ENCODE measurements at places on chromosomes 12 and 14.

DNA sequence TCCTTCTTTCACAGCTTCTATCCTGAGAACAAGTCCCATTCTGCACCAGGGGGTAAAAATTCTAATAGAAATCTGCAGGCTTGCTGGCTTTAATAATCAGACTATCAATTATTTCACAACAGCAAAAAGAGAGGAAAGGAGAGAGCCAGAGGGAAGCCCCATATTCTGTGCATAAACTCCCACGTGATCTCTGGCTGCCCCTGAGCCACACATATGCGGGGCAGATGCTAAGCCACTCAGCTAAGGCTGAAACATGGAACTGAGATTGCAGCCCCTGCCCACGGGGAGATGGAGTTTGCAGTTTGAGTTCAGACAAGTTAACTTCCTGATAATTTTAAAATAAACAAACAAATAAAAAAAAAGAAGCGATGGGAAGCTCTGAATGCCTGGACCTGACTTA lies 254.4 kb upstream of the CCDC196 start:
- no peak for DNase-seq

DNA sequence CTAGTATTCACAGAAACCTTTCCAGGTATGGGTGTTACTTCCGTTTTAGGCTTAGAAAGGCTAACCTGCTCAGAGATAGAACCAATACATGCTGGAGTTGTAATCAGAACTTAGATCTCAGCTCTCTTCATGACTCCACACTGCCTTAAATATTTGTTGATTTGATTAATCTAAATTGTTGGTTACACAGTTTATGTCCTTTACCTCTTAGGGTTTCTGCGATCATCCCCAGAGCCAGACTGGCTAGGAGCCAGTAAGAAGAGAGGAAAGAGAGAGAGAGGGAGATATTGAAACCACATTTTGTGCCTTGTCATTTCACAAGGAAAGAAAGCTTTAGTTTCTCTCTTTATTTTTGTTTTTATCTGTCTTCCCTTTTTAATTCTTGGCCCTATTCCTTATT lies 16.8 kb upstream of the MGP start:
- DNase-seq: no peak

- no peak for DNase-seq
Observed at GRCh38 chr14:79842270-79842669, 369.0 kb downstream of the DIO2 start.

DNA sequence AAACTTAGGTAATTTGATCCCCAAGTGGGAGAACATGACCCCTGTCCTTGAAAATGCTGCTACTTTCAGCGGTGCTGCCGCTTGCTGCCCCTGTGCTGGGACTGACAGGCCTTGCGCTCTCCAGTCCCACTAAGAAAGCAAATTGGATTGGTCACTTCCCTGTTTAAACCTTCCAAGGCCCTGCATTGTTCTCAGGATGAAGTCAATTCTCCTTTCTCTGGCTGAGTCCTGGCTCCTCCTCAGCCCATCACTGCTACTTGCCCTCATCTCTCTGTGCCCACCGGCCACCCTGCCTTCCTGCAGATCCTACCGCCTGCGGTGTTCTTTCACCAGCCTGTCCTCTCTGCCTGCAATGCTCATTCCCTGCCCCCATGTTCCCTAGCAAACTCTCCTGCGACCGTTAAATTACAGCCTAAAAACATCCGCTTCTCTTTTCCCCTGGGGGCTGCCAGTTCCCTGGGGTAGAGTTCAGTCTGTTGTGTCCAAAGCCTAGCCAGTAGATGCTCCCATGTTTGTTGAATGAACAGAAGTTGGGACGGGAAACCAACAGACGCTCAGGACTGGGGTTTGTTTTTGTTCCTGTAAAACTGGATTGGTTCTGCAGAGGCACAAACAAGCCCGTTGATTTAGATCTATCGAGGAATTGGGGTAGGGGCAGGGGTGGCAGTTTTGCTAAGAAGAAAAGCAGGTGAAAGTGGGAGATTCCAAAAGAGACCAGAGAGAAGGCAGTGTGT lies 127.3 kb upstream of the HIF1A start:
- DNase-seq: no peak

GRCh38 chr14:92958373-92959188 lies 35.6 kb downstream of the CHGA start:
- no peak for DNase-seq

- no peak for DNase-seq
Observed at GRCh38 chr12:123229051-123229450, 3.9 kb downstream of the MPHOSPH9 start.

- DNase-seq: no peak
Observed at GRCh38 chr12:94326234-94326633, 133.4 kb downstream of the CEP83 start.

DNA sequence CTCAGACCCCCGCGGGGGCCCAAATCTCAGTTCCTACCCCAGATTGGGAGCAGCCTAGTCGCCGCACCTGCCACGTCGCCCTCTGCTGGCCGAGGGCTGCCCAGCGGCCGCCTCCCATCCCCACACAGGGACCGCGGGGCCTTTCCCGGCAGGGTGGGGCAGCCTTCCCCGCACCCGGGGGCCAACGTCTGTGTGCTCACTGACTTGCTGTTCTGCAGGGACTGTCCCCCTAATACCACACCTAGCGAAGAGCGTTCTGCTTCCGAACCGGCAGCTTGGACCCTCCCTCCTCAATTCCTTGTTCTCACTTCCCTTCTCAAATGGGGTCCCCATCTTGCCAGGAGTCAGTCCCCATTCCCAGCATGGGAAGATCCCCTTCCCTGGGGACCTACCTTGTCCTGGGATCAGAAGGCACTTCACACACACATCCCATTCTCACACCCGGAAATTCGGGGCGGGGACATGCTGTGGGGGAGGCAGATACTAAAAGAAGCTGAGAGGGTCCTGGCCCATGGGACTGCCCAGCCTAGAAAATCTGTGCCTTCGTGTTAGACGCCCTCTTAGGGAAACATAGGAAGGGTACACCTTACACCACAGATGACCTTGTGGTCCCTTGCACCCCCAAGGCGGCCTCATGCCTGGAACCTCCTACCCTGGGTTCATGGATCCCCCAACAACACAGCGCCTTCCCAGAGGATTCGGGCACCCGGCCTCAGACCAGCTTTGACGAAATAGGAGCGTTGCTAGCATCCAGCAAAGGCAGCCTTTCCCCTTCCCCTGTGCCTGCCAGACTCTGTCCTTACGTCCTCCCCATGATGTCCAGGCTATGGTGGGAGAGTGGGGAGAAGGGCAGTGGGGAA lies 16.4 kb downstream of the ACVRL1 start:
- DNase-seq: peak; percentile 85

DNA sequence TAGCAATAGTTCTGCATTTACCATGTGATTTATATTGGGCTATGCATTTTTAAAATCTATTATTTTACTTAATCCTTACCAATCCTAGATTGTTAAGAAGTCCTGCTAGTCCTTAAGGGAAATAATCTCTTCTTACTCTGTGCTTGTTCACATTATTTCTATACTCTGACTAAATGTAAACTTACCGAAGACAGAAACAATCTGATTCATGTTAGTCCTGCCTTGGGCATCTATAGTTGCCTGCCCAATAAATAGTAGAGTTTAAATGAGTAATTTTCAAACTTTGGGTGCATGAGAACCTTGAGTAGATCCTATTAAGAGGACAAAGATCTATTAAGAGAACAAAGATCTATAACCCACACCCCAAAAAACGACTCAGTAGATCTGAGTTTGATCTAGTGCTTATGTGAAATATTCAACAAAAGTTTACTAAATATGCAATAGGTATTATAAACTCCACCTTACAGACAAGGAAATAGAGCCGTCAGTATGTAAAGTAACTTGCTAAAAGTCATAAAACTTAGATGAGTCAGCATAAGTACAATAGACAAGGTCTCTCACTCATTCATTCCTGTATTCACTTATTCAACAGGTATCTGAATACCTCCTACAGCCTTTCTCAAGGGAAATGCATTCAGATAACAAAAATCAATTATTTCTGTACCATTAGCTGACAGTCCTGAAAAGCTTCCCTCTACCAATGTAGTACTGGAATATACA lies 127.6 kb downstream of the PAWR start:
- no peak for DNase-seq

DNA sequence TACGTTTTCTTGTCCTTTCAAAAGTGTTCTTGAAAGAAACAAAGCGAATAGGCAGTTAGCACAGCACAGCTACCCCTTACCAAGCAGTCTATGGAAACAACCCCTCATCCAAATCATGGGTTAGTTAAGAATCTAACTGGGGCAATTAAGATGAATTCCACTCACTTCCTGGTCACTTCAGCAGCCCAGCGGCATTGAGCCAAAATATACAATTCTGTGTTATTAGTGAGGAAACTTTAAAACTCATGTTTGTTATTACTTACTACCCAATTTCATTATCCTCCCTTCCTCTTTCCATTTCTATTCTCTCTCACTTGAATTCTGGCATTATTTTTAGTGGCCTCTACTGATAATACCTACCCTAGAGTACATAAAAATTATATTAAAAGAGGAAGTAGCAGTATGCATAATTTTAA lies 121.4 kb downstream of the PPHLN1 start:
- no peak for DNase-seq

GRCh38 chr14:84546236-84546635 lies 983.7 kb upstream of the FLRT2 start:
- DNase-seq: no peak

DNA sequence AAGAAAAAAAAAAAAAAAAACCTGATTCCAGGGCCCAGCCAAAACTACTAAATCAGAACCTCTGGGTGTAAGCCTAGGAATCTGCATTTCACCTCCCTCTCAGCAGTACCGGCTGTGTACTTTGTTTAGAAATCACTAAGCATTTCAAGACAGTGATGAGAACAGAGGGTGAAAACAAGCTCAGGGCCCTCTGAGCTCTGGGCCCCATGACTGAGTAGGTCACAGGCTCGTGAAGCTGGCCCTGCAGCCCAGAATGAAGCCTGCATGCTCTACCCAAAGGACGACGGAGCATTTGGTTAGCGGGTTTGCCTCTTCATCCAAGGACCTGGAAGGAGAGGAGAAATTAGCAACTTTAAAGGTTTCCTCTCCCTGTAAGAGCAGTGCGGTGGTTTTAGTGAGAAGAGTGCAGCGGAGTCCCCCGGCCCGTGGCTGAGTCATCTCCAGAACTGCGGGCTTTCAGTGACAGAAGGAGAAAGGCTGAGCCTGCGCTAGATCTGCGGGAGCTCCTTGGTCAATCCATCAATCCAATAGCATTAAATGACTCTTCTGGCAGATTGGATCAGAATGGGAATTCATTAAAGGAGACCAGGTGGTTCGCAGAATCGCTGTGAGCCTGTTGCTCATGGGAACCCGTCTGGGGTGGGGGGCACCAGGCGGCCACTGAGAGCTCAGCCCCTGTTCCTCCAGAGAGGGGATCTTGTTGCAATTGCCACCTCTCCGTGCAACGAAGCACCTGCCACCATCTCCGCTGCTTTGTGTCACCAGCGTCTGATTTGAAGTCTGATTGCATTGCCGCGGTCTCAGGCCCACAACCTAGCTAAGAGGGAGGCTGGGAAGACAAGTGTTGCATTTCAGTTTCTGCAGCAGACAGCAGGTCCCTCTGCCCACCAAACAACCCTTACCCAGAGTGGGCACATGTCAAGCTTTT lies 7.3 kb downstream of the IL31 start:
- DNase-seq: peak; percentile 80

- DNase-seq: no peak
Observed at GRCh38 chr12:117002051-117002817, 91.5 kb downstream of the FBXW8 start.

DNA sequence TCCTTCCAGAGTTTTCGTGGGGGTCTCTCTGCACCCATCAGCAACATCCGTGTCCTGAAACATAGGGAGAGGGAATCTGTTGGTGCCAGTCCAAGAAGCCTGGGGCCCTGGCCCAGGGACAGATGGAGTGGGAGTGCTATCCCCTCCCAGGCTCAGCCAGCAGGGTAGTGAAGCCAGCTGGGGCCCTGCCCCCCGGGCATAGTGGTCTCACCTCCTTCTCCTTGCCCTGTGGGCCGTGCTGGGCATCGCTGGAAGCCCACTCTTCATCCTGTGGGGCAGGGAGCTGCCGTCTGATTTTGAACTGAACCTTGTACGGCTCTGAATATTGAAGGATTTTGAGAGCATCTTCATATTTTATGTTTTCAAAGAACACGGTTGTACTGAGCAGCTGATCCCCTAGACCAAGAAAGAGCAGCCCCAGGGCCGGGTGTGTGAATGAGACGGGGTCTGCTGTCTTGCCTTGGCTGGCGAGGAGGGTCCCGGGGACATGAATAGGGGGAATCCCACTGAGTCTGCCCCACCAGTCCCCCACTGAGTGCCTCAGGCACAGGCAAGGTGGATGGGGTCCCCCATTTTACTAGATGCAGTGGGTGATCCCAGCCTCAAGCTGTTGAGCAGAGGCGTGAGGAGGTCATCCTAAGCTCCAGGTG lies 23.3 kb downstream of the AHNAK2 start:
- no peak for DNase-seq

DNA sequence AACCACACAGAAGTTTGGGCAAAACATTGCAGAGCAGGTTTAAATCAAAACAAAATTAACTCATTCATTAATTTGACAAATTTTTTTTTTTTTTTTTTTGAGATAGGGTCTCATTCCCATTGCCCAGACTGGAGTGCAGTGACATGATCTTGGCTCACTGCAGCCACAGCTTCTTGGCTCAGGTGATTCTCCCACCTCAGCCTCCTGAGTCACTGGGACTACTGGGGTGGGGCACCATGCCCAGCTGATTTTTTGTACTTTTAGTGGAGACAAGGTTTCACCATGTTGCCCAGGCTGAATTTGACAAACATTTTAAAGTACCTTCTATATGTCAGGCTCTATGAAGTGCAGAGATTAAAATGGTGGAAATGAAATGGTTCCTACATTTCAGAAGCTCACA lies 257.1 kb upstream of the NPAS3 start:
- DNase-seq: no peak

- DNase-seq: no peak
Observed at GRCh38 chr12:109191621-109192250, 75.3 kb downstream of the ACACB start.

GRCh38 chr12:53454707-53455106 lies 2.8 kb downstream of the PCBP2 start:
- DNase-seq: no peak

GRCh38 chr14:81252278-81252677 lies 31.5 kb upstream of the GTF2A1 start:
- no peak for DNase-seq

- DNase-seq: no peak
Observed at GRCh38 chr12:57549203-57549908, 488 bp upstream of the KIF5A start.

DNA sequence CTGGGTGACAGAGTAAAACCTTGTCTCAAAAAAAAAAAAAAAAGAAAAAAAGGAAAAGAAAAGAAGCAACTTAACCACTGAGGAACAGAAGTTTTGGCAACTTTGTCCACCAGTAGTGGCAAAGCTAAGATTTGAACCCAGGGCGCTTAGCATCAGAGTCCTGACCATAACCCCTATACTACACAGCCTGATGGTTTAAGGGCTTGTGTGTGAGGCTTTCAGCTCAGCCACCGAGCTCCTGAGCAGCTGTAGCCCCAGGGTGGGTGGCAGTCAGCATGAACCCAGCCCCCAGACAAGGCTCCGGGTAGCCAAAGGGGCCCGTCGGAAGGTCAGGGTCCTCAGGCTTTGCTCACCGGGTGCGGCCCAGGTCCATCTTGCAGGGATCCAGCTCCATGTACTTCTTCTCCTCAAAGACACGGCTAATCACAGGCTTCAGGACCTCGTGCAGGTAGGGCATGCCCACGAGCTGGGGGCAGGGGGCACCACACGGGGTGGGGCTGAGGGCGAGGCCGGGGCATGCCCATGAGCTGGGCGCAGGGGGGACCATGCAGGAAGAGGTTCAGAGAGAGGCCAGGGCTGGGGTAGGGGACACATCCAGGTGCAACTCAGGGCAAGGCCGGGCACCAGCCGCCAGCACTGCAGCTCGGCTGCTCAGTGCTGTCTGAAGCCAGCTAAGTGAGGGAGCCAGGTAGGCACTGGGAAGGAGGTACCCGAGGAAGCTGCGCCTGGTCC lies 20.9 kb downstream of the RASAL1 start:
- DNase-seq: no peak

GRCh38 chr12:82970614-82971013 lies 283.9 kb downstream of the TMTC2 start:
- no peak for DNase-seq
